Upper lobe of left lung (tissue), 6 donors: ENCODE measurements at places on chromosomes 3 and 15.

- DNase-seq, result no peak
- H3K27me3 ChIP-seq, result no peaks in the 10 kb centered on the region
- no peak overlapping the region for H3K4me3 ChIP-seq
- no peaks in the 10 kb centered on the region for H3K36me3 ChIP-seq
Measured at GRCh38 chr3:30268288-30268687, 338.1 kb upstream of the TGFBR2 start.

DNA sequence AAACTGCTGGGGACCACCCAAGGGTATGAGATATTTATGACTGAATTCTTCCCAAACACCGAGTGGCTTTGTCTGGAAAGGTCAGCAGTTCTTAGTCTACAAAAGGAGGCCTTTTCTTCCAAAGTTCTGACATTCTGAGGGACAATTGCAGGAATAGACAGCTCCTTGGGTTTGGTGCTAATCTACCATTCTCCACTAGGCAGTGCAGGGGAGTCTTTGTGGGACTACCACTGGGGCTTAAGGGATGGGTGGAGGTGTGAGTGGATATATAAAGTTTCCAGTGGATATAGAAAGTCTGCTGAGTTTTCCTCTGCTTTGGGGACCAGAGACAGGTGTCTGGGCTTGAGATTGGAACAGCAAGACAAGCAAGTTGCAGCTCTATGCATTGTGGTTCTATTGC is 62.7 kb downstream of the EXOG start:
- H3K27ac ChIP-seq, result no peak overlapping the region
- DNase-seq, result no peak
- no peaks in the 10 kb centered on the region for H3K27me3 ChIP-seq
- no peaks in the 10 kb centered on the region for H3K4me1 ChIP-seq
- no peak overlapping the region for H3K4me3 ChIP-seq

DNA sequence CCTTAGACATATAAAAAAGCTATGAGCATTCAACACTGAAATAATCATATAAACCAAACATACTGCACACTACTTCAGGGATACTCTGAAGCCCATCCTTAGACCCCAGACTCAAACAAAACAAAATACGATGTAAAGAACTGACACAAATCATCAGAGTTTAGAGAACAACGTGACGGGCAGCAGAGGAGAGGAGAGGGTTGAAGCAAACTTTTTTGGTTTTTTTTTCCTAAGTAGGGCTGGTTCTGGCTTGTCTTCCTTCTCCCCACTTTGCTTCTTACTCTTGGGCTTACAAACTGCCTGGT is 34.7 kb downstream of the GAP43 start:
- peaks cover 7% of the 10 kb centered on the region for H3K4me1 ChIP-seq
- no peak for DNase-seq
- peak overlapping the region; percentile 81 for H3K4me3 ChIP-seq

DNA sequence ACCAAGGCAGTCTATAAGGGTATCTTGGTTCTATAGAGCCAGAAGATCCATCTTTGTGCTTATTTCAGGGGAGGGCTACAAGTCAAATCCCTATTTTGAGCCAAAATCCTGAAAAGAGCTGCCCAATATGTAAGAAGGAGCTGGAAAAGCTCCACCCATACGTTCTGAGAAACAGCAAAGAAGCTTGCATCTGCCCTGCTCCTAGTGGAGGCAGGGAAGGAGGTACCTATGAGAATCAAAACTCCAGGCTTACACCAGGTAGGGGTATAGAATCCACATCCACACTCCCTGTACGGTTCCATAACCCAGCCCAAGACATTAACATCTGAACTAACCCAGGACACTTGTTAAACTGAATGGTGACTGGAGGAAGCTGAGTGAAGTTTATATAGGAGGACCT is 30.0 kb downstream of the PHC3 start:
- H3K27ac ChIP-seq, result no peak overlapping the region
- no peaks in the 10 kb centered on the region for H3K27me3 ChIP-seq

- no peak for DNase-seq
- no peaks in the 10 kb centered on the region for H3K27me3 ChIP-seq
- no peaks in the 10 kb centered on the region for H3K36me3 ChIP-seq
- H3K27ac ChIP-seq, result no peak overlapping the region
Measured at GRCh38 chr3:121436074-121436473, 109.7 kb downstream of the POLQ start.

DNA sequence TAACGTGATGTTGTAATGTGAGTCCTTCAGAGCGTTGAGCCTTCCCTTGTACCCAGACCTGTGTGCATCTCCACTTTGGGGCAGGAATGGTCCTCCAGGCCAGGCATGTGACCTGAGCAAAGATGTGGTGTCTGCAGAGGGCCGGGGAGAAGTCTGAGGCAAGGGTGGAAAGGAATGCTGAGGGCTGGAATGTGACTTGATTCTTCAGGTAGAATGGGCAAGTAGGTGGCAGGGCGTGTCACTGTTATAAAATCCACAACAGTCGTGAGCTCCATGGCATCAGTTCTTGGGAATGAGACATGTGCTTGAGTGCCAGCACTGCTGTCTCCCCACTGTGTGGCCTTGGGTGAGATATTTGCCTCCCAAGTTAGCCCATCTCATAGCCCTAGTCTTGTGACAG is 24.0 kb upstream of the BSN start:
- no peaks in the 10 kb centered on the region for H3K4me1 ChIP-seq
- no peak overlapping the region for H3K4me3 ChIP-seq
- peaks cover 7% of the 10 kb centered on the region for H3K36me3 ChIP-seq
- DNase-seq, result no peak
- H3K27me3 ChIP-seq, result no peaks in the 10 kb centered on the region

DNA sequence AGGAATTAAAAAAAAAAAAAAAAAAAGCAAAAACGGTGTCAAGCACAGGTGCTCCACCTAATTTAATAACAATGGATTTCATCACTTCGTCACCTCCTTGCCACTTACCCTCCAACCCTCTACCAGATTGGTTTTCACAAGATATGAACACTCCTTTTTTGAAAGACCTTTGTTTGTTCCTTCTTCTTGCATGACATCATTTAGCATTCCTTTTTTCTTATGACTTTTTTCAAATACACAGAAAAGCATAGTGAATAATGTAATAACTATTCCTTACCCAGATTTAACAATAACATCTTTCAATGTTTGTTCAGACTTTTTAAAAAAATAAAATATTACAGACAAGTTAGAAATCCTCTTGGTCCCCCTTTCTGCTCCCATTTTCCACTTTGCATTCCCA is 16.3 kb downstream of the COL6A6 start:
- H3K36me3 ChIP-seq, result no peaks in the 10 kb centered on the region
- no peak for DNase-seq
- H3K27me3 ChIP-seq, result no peaks in the 10 kb centered on the region
- no peaks in the 10 kb centered on the region for H3K4me1 ChIP-seq

DNA sequence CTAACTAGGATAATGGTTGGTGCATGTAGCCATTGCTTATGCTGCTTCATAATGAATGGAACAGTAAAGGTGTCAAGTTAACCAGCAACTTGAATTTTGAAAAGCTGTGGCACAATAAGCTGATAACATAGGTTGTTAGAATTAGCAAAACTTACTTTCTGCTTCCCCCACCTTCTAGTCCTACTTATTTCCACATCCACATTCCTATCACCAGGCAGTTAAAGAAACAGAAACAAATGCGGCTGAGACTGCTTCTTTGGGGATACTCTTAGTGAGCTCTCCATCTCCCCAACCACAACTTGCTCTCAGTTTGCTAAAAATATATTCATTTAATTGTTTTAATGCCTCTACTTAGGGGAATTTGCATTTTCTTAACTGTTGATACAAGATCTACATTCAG is 215.1 kb downstream of the TIGIT start:
- no peak overlapping the region for H3K4me3 ChIP-seq
- no peaks in the 10 kb centered on the region for H3K36me3 ChIP-seq
- no peak overlapping the region for H3K27ac ChIP-seq
- no peaks in the 10 kb centered on the region for H3K27me3 ChIP-seq
- no peaks in the 10 kb centered on the region for H3K4me1 ChIP-seq
- no peak for DNase-seq

GRCh38 chr3:182414586-182414985 is 378.7 kb upstream of the ATP11B start:
- H3K27ac ChIP-seq, result no peak overlapping the region
- H3K36me3 ChIP-seq, result no peaks in the 10 kb centered on the region
- no peak for DNase-seq

- no peaks in the 10 kb centered on the region for H3K36me3 ChIP-seq
- no peaks in the 10 kb centered on the region for H3K4me1 ChIP-seq
- no peak overlapping the region for H3K4me3 ChIP-seq
- no peak overlapping the region for H3K27ac ChIP-seq
- DNase-seq, result no peak
- no peaks in the 10 kb centered on the region for H3K27me3 ChIP-seq
Measured at GRCh38 chr3:72663429-72663828, 184.8 kb downstream of the SHQ1 start.

DNA sequence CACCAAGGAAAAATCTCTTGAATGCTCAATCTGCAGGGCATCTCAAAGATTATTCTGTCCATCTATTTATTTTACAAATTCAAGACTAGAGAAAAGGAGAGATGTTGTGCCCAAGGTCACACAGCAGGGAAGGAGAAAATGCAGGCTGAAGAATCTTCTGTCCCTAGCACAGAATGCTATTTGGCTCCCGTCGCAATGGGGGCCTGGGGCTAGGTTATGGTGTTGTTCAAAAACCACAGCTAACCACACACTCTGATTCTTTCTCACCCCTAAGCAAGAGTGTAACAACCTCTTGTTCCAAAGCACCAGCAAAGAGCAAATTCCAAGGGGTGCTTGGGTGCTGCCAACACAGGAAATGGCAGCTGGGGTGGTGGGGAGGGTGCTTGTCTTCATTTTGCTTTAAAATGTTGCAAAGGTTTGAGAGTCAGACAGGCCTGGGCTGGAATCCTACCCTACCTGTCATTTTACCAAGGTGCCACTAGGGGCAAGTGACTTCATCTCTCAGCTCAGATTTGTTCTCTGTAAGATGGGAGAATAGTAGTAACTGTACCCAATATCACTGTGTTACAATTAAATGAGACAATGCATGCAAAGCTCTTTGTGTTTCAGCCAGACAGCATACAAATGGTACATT is 112.5 kb downstream of the ADAMTS9 start:
- H3K27ac ChIP-seq, result no peak overlapping the region
- no peaks in the 10 kb centered on the region for H3K4me1 ChIP-seq
- no peaks in the 10 kb centered on the region for H3K27me3 ChIP-seq
- DNase-seq, result no peak

GRCh38 chr3:104106276-104106675 is 1260.4 kb upstream of the ALCAM start:
- H3K27me3 ChIP-seq, result no peaks in the 10 kb centered on the region
- H3K4me3 ChIP-seq, result no peak overlapping the region
- no peak overlapping the region for H3K27ac ChIP-seq

- no peaks in the 10 kb centered on the region for H3K27me3 ChIP-seq
- DNase-seq, result no peak
Measured at GRCh38 chr3:10492364-10493201, 12.8 kb downstream of the ATP2B2 start.

- no peak overlapping the region for H3K4me3 ChIP-seq
- no peaks in the 10 kb centered on the region for H3K27me3 ChIP-seq
- no peak for DNase-seq
Measured at GRCh38 chr3:76888856-76889255, 151.0 kb upstream of the ROBO2 start.

DNA sequence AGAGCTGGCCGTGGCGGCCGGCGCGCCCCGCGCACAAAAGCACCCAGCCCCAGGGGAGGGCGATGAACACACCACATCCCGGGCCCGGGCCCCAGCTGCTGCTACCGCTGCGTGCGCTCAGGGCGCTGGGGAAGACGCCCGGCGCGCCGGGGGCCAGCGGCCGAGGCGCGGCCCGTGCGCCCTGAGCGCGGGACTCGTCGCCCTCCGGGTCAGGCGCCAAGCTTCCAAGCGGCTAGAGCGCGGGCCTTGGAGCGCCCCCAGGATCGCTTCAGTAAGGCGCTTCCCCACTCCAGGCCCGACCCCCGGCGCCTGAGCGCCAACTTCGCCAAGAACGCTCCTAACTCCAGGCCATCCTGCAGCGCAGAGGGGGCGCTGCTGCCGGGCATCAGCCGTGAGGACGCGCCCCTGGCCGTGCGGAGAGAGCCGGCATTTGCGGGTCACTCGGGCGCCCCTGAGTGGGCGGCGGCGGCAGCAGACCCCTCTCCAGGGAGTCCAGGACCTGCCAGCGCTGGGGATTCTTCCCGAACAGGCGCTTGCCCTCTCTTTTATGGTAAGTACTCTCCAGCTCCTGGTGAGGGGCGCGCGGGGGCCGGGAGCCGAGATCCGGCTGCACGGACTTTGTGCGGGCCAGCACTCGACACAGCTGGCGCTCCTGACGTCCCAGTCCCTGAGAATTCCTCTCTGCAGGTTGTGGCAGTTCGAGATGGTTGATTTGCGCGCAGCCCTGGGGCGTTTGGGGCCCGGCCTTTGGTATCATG is 475 bp downstream of the SPSB4 start:
- DNase-seq, result no peak
- H3K36me3 ChIP-seq, result no peaks in the 10 kb centered on the region
- peaks cover 2% of the 10 kb centered on the region for H3K27me3 ChIP-seq
- no peak overlapping the region for H3K27ac ChIP-seq

- H3K27ac ChIP-seq, result no peak overlapping the region
- H3K4me1 ChIP-seq, result no peaks in the 10 kb centered on the region
- no peaks in the 10 kb centered on the region for H3K27me3 ChIP-seq
- DNase-seq, result no peak
- no peak overlapping the region for H3K4me3 ChIP-seq
Measured at GRCh38 chr3:25025236-25025635, 402.8 kb upstream of the RARB start.

GRCh38 chr15:38823263-38823662 is 258.6 kb upstream of the RASGRP1 start:
- H3K36me3 ChIP-seq, result no peaks in the 10 kb centered on the region
- no peak overlapping the region for H3K27ac ChIP-seq
- DNase-seq, result no peak

GRCh38 chr3:188789251-188789650 is 382.5 kb upstream of the TPRG1 start:
- H3K4me1 ChIP-seq, result peaks cover 17% of the 10 kb centered on the region
- H3K27ac ChIP-seq, result no peak overlapping the region
- no peak for DNase-seq
- no peaks in the 10 kb centered on the region for H3K36me3 ChIP-seq

DNA sequence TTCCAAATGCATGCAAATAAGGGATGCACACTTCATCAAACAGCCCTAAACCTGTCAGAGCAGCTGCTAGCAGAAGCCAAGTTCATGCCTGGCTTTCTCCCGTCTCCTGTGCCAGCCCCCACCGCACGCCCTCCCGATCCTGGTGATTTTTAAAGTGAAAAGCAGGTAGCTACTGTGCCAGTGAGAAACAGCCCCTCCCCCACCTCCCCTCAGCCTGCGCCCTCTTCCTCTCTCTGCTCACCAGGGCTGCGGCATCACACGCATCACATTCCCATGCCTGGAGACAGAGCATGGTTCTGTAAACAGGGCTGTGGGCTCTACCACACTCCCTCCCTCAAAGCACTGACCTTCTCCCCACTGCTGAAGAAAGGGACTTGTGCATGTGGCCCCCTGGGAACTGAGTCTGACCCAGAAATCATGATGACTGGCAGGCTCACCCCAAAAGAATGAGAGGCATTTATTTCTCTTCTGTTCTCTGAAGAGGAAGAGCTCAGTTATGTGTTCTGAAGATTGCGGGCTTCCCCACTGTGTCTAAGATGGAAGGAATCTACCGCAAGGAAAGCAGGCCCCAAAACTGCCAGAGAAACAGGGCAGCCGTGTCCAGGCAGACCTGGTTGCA is 14.5 kb upstream of the SLC6A1 start:
- no peak overlapping the region for H3K27ac ChIP-seq
- no peaks in the 10 kb centered on the region for H3K36me3 ChIP-seq
